Mesothelial cell of epicardium (in vitro differentiated cells): ENCODE measurements at places on chromosomes 3 and 15.

- H3K27me3 ChIP-seq: no peaks in the 10 kb centered on the region
- no peaks in the 10 kb centered on the region for H3K36me3 ChIP-seq
- DNase-seq: no peak
- H3K4me3 ChIP-seq: no peak overlapping the region
Observed at GRCh38 chr3:96465521-96465920, 348.9 kb upstream of the EPHA6 start.

- no peak for DNase-seq
- H3K4me3 ChIP-seq: no peak overlapping the region
- peaks cover 40% of the 10 kb centered on the region for H3K4me1 ChIP-seq
- H3K36me3 ChIP-seq: peaks cover 22% of the 10 kb centered on the region
- H3K27me3 ChIP-seq: no peaks in the 10 kb centered on the region
Observed at GRCh38 chr15:77195586-77195985, 124.7 kb upstream of the TSPAN3 start.

GRCh38 chr15:67999320-68000100 lies 54.6 kb upstream of the PIAS1 start:
- H3K4me3 ChIP-seq: no peak overlapping the region
- H3K27ac ChIP-seq: peak overlapping the region; percentile 39
- H3K27me3 ChIP-seq: no peaks in the 10 kb centered on the region
- peaks cover 26% of the 10 kb centered on the region for H3K4me1 ChIP-seq

GRCh38 chr3:101320475-101320874 lies at the start of gene IMPG2:
IMPG2 (minus strand) TSS chr3:101320575; CDS start chr3:101320372, 203 bp downstream.
- DNase-seq: no peak
- H3K4me1 ChIP-seq: peaks cover 20% of the 10 kb centered on the region
- peak within 1 kb of the TSS; percentile 22 for H3K27ac ChIP-seq
- no peak within 1 kb of the TSS for H3K4me3 ChIP-seq
- no peaks in the 10 kb centered on the region for H3K27me3 ChIP-seq

GRCh38 chr15:48899793-48900192 lies 21.9 kb downstream of the EID1 start:
- H3K27ac ChIP-seq: no peak overlapping the region
- H3K4me1 ChIP-seq: peaks cover 22% of the 10 kb centered on the region

DNA sequence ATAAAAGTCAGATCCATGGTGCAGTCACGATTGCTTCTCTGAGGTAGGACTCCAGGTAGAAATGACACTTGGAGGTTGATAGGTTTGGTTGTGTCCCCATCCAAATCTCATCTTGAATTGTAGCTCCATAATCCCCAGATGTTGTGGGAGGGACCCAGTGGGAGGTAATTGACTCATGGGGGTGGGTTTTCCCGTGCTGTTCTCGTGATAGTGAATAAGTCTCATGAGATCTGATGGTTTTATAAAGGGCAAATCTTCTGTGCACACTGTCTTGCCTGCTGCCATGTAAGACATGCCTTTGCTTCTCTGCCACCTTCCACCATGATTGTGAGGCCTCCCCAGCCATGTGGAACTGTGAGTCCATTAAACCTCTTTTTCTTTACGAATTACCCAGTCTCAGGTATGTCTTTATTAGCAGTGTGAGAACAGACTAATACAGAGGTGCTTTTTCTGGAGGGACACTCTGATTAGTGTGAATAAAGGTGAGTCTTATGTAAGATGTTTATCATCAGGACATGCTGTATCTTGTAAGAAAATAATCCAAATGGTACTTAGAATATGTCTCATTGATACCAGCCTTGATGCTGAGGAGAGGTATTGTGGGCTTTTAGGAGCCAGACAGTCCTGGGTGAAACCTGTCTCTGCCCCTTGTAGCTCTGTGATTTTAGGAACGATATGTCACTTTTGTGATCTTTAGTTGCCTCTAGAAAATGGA lies 43.0 kb downstream of the SLCO3A1 start:
- H3K4me1 ChIP-seq: no peaks in the 10 kb centered on the region
- no peak for DNase-seq
- no peak overlapping the region for H3K27ac ChIP-seq
- H3K36me3 ChIP-seq: no peaks in the 10 kb centered on the region
- H3K27me3 ChIP-seq: peaks cover 43% of the 10 kb centered on the region
- no peak overlapping the region for H3K4me3 ChIP-seq

DNA sequence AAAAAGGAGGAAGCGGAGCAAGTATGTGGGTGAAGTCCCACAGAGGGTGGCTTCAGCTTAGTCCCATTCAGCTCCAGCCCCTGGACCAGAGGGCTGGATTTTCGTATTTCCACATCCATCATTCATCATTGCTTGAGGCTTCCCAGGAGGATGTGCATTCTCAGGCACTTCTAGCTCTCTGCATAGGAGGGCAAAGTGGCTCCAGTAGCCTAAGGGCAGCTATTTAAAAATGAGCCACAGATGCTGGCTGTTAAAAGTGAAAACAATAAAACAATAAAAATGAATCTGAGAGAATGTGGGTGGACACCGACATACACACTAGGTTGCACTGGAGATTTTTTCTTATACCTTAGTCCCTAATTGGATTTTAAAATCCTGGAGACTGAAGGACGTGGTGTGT lies 629.2 kb upstream of the ZNF385D start:
- no peak overlapping the region for H3K27ac ChIP-seq
- H3K4me3 ChIP-seq: no peak overlapping the region
- no peak for DNase-seq
- H3K4me1 ChIP-seq: peaks cover 9% of the 10 kb centered on the region

DNA sequence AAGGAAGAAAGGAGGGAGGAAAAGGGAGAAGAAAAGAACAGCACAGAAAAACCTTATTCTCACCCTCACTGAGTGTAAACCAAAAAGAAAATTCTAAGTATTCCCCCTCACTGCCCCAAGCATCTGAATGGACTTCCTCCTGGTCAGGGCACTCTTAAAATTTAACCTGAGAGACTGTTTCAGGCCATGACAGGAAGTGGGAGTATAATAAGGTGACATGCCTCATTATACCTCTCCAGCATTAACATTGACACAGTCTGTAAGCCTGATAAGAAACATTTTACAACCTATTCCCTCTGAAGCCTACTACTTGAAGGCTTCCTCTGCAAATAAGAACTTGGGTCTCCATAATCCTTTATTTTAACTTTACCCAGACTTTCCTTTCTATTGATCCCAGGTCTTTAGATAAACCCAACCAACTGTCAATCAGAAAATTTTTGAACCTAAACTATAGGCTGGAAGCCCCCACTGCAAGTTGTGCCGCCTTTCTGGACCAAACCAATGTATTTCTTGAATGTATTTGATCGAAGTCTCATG lies 41.7 kb downstream of the SLCO2A1 start:
- peaks cover 3% of the 10 kb centered on the region for H3K36me3 ChIP-seq
- no peak for DNase-seq
- peaks cover 45% of the 10 kb centered on the region for H3K4me1 ChIP-seq
- peak overlapping the region; percentile 54 for H3K27ac ChIP-seq

- H3K27me3 ChIP-seq: no peaks in the 10 kb centered on the region
- no peaks in the 10 kb centered on the region for H3K4me1 ChIP-seq
- H3K4me3 ChIP-seq: no peak overlapping the region
- H3K27ac ChIP-seq: no peak overlapping the region
- DNase-seq: no peak
Observed at GRCh38 chr3:163159306-163159705, 1662.7 kb downstream of the OTOL1 start.

GRCh38 chr3:181316482-181316881 lies 326.9 kb upstream of the DNAJC19 start:
- H3K4me1 ChIP-seq: no peaks in the 10 kb centered on the region
- no peaks in the 10 kb centered on the region for H3K36me3 ChIP-seq
- no peak overlapping the region for H3K27ac ChIP-seq
- H3K4me3 ChIP-seq: no peak overlapping the region
- peaks cover 18% of the 10 kb centered on the region for H3K27me3 ChIP-seq

GRCh38 chr15:70376929-70377691 lies 279.4 kb upstream of the TLE3 start:
- peak overlapping the region; percentile 45 for H3K27ac ChIP-seq
- H3K4me3 ChIP-seq: peak overlapping the region; percentile 46
- H3K27me3 ChIP-seq: no peaks in the 10 kb centered on the region

DNA sequence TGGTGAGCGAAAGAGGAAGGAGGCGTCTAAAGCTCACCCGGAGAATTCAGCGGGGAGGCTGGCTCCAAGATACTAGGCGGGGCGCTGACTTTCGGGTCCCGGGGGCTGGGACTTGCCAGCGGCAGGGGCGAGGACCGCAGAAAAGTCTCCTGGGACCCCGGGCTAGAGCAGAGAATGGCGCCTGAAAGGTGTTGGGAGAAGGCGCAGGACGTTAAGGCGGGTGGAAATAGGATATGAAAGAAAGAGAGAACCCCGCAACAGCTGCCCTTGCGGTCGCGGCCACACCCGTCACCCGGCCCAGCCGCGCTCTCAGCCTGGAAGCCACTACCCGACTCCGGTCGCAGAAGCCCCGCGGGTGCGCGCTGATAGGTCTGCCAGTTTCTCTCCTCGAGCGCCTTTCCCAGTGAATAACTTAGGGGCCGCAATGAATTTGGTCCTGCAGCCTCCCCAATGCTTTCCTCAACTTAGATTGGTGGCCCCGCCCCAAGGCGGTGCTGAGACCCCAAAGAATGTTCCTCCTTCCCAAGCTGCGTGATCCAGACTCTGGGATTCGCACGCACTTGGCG lies 604 bp downstream of the LTK start:
- peak overlapping the region; percentile 69 for H3K4me3 ChIP-seq
- peaks cover 55% of the 10 kb centered on the region for H3K27me3 ChIP-seq
- no peak overlapping the region for H3K27ac ChIP-seq
- peaks cover 20% of the 10 kb centered on the region for H3K4me1 ChIP-seq
- DNase-seq: no peak
- H3K36me3 ChIP-seq: peaks cover 16% of the 10 kb centered on the region

DNA sequence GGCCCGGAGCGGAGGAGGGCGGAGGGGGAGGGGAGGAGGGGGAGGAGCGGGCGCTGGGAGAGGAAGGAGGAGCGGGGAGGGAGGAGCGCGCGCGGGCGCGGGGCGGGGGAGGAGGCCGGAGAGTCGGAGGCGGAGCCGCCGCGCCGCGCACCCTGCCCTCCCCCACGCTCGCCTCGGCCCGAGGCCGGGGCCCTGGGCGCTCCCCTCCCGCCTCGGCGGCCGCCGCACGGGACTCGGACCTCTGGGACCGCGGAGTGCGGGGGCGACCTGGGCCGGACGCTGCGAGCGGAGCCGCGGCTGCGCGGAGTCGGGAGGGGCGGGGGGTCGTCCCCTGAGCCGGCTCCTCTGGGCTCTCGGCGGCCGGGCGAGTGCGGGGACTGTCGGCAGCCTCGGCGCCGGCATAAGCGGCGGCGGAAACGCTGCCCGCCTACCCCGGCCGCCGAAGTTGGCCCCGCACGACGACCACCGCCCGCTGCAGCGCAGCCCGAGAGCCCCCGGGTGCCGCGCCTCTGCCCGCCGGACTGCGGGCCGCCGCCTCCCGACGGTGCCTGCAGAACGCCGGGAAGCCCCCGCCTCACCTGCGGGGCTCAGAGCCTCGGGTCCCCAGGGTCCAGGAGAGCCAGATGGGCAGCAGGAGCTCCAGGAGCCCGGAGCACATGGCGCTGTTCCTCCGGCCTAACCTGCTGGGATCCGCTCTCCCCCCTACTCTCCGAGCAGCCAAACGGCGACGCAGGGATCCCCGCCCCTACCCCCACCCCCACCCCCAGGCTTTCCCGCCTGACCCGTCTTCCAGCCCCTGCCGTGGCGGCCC lies 406 bp upstream of the GABRB3 start:
- H3K27me3 ChIP-seq: peaks cover 74% of the 10 kb centered on the region
- peaks cover 10% of the 10 kb centered on the region for H3K4me1 ChIP-seq
- peak overlapping the region; percentile 79 for H3K4me3 ChIP-seq
- H3K36me3 ChIP-seq: no peaks in the 10 kb centered on the region
- no peak overlapping the region for H3K27ac ChIP-seq

DNA sequence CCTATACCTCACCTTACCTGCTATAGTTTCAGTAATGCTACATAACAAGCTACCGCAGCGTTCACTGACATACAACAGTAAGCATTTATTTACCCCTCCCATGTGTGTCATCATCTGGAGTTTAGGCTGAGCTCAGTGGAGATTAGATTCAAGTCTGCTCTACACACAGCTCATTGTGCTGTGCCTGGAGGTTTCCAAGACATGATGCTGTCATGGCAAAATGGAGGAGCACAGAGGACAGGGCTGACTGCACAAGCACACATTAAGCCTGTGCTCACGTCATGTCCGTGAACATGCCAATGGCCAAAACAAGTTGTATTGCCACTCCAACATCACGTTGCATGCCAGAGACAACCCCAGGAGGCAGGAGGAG lies 333.8 kb upstream of the TRIM42 start:
- peaks cover 19% of the 10 kb centered on the region for H3K4me1 ChIP-seq
- no peaks in the 10 kb centered on the region for H3K36me3 ChIP-seq
- no peak overlapping the region for H3K4me3 ChIP-seq
- no peak overlapping the region for H3K27ac ChIP-seq
- no peaks in the 10 kb centered on the region for H3K27me3 ChIP-seq
- no peak for DNase-seq

DNA sequence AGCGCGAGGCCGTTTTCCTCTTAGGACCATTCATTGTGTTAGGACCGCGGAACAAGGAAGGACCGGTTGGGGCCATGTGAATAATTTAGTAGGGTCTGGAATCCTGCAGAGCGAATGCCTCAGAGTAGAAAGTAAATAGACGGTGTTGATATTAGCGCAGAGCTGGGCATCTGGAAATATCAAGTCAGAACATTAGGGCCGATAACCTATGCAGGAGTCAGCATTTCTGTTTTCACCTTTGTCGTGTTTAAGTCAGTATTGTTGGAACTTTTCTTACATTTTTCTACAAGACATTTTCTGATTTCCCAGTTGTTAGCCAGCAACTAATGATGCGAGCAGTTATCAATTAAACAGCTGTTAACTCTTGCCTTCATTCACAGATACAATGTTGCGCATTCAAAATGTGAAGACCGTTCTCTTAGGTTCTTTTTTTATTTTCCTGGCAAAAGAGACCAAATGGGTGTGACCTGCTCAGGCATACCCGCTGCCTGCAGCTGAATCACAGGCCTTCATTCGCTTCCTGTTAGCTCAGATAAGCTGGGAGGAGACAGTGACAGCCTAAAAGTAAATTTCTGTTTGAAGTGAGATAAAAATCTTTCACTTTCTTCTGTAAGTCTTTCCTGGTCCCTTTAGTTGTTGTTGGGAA lies 966 bp upstream of the PKM start:
- no peak for DNase-seq
- H3K27me3 ChIP-seq: no peaks in the 10 kb centered on the region
- peak overlapping the region; percentile 88 for H3K4me3 ChIP-seq
- H3K27ac ChIP-seq: peak overlapping the region; percentile 99
- H3K36me3 ChIP-seq: no peaks in the 10 kb centered on the region
- peaks cover 41% of the 10 kb centered on the region for H3K4me1 ChIP-seq
